ENCODE measurements at places on chromosomes 5 and 9. TPM values are rescaled to one million over a fixed set of nuclear protein-coding genes. Genes with fewer than 3 reads are reported as not detected.

Gene DRD1
- total RNA-seq: 0.59 TPM

- no peak for DNase-seq
Observed at GRCh38 chr5:99061711-99062110, 132.9 kb upstream of the CHD1 start.

DNA sequence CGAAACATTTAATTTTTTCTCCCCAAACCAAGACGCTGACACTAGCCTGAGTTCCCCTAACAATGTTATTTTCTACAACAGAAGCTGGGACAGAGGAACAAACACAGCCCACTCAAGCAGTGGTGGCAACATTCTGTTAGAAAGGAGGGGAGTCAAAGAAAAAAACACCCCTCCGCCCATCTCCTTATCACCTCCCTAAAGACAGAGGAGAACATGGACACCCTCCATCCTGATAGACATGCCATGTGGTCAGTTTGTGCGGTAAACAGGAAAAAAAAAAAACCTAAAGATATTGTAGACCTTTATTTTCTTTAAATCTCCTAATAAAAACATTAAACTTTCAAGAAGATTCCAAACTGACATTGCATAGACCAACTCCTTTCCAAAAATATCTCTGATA is 2.9 kb upstream of the DPM2 start:
- DNase-seq: no peak

- no peak for DNase-seq
Observed at GRCh38 chr5:68273717-68274409, 58.3 kb downstream of the PIK3R1 start.

GRCh38 chr9:126150411-126151030 is 176.1 kb upstream of the MVB12B start:
- no peak for DNase-seq

GRCh38 chr9:68493958-68494577 is 46.6 kb downstream of the TMEM252 start:
- no peak for DNase-seq

DNA sequence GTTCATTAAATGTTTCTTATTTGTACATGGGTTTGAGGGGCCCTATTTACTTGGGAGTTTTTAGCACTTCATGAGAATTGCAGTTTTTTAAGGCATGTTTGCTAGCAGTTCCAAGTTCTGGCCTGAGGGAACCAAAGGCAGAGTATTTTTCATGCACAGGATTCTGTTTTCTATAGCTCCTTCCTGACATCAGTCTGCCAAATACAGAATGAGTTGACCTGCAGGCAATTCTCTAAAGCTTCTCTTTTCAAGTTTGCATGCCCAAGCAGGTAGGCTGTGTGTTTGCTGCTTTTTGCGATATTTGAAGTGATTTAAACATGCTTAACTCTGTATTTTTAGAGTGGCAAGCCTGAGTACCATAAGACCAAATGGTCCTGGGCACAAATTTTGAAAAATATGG is 75.8 kb downstream of the AOPEP start:
- peak; percentile 8 for DNase-seq

All from endodermal cell (in vitro differentiated cells).